ENCODE measurements at places on chromosomes 16 and 17. TPM values are rescaled to one million over a fixed set of nuclear protein-coding genes. Genes with fewer than 3 reads are reported as not detected.

The C17orf50 gene
- total RNA-seq = not detected

The KRTAP17-1 gene
- total RNA-seq = not detected

The CHP2 gene
- total RNA-seq = not detected

The FNDC8 gene
- total RNA-seq = not detected

The TPSD1 gene
- total RNA-seq = not detected

The TEKT1 gene
- not detected for total RNA-seq

The DNAH9 gene
- total RNA-seq = not detected

The RAP1GAP2 gene
- total RNA-seq = 1.2 TPM

The CCDC144A gene
- 0.12 TPM for total RNA-seq

The CA7 gene
- total RNA-seq = not detected

The CCL7 gene
- 0.68 TPM for total RNA-seq

The CHRNE gene
- total RNA-seq = not detected

The SCNN1G gene
- total RNA-seq = not detected

The TMEM238L gene
- total RNA-seq = not detected

The NSRP1 gene
- 8.1 TPM for total RNA-seq

All from RPMI7951 (cell line).